ENCODE measurements at places on chromosomes 7 and 10. TPM values are rescaled to one million over a fixed set of nuclear protein-coding genes. Genes with fewer than 3 reads are reported as not detected.

The VWC2 gene
- not detected for total RNA-seq

The FAM237B gene
- total RNA-seq: not detected

The ASB10 gene
- total RNA-seq: not detected

The CLRN3 gene
- not detected for total RNA-seq

The RGS10 gene
- total RNA-seq: 23.9 TPM

The SMKR1 gene
- total RNA-seq: 1.3 TPM

The MGAM2 gene
- under 0.01 TPM for total RNA-seq
